ENCODE measurements at places on chromosomes 7 and 10. TPM values are rescaled to one million over a fixed set of nuclear protein-coding genes. Genes with fewer than 3 reads are reported as not detected.

Gene LMTK2
- 6.4 TPM for total RNA-seq

Gene GBX1
- not detected for total RNA-seq

Gene AKR1B15
- total RNA-seq = not detected

Gene CCM2
- total RNA-seq = 62.0 TPM

Gene INHBA
- total RNA-seq = 4.9 TPM

Gene C7orf33
- not detected for total RNA-seq

Gene MAGI2
- total RNA-seq = 1.5 TPM

Gene C10orf95
- total RNA-seq = 0.15 TPM

Gene DPP6
- total RNA-seq = not detected

Gene SPDYE17
- not detected for total RNA-seq

Gene WNT8B
- total RNA-seq = not detected

Gene LIPK
- not detected for total RNA-seq

Gene SPDYE18
- total RNA-seq = 0.30 TPM

Gene MYO1G
- total RNA-seq = not detected

Gene POM121
- 7.9 TPM for total RNA-seq

Gene MTURN
- total RNA-seq = 6.5 TPM

Gene HHEX
- total RNA-seq = 1.6 TPM

Gene SRRT
- 93.8 TPM for total RNA-seq

Gene FZD8
- total RNA-seq = 0.84 TPM

Gene DAGLB
- total RNA-seq = 9.4 TPM

Gene WDFY4
- not detected for total RNA-seq
